T-cell (primary cell): ENCODE measurements at places on chromosomes 7 and 10.

GRCh38 chr7:22153432-22154142 lies 203.4 kb downstream of the RAPGEF5 start:
- DNase-seq = no peak

DNA sequence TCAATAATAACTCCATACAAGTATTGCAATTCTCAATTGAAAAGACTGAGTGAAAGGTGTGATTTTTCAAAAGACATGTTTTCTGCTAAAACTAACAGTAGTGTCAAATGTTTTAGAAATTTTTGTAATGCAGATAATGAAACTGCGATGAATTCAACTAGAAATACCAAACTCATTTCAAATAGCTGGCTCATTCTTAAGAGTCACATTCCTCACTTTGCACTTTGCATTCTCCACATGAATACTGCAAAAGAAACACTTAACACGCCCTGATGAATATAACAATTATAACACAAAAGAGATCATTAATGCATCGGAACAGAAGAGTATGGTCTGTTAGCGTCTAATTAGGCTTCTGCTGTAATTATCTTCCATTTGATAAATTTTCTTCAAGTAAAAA lies 15.5 kb upstream of the TSPAN12 start:
- no peak for DNase-seq

GRCh38 chr10:88254091-88254490 lies 329.0 kb downstream of the RNLS start:
- DNase-seq = no peak

DNA sequence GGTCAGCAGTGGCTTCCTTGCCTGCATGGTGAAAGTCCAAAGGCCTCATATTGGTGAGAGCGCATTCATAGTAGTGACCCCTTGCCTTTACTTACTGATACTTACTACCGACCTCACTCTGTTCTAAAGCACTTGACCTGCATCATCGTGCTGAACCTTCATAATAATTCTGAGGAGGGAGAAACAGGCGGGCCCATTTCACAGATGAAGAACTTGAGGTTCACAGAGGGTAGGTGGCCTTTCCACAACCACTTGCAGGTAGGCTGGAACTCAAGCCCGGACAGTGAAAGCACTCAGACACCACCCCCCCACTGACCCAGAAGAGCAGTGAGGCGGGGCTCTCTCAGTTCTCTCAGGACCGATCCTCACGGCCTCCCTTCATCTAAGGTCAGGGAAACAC lies 149.4 kb upstream of the CHST15 start:
- DNase-seq = no peak

GRCh38 chr10:123786306-123786705 lies 105.3 kb downstream of the CPXM2 start:
- no peak for DNase-seq

DNA sequence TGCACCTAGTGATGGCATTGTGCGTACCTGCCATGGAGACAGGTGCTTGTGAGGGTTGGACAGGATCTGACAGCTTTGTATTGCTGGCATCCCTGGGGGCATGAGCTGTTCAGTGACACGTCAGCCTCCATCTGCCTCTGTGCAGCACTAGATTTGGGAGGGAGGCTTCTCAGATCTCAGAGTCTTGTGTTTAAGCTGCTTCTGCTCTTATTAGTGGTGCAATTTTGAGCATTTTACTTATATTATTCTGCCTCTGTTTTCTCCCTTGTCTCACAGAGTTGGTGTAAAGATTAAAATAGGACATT lies 5.1 kb downstream of the ARHGAP22 start:
- no peak for DNase-seq

- no peak for DNase-seq
Observed at GRCh38 chr7:153524070-153524601, 528.1 kb upstream of the DPP6 start.

DNA sequence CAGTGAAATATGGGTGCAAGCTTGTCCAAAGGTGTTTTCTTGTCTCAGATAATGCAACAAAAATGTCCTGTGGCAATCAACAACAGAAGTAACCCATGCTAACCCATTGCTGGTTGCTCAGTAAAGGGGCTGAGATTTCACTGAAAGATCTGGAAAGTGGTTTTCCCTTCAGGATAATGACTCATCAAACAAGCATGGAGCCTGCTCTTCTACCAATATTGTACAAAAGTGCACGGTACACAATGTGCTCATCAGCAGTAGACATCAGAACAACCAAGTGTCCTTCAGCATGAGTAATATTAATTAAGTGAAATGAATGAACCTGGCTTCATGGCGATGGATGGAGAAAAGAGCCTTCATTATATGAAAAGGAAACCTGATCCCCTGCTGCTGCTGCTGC lies 287.1 kb upstream of the NEBL start:
- no peak for DNase-seq

DNA sequence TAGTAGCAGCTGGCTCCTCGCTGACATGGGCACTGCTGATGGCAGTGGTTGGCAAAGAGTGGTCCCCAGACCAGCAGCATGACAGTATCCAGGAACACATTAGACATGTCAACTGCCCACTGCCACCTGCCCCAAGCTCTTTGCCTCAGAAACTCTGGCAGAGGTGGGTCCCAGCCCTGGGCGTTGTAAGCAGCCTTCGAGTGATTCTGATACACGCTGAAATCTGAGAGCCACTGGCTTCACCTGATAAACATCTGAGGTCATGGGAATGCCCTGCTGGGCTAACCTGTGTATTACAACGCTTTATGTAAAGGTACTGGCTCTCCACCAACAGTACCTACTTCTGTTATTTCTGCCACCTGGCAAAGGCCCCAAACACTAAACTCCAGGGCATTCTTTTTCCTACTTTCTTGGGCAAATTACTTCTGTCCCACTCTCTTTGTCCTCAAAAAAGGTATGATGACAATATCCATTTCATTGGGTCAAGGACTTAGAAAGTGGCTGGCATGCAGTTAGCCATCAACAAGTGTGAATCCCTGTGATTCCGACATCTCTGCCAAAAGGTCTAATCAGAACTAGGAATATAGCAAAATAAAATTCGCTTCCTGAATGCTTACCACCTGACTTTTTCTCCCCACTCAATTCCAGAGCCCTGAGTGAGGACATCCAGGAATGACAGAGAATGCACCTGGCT lies 9.2 kb downstream of the SGMS1 start:
- DNase-seq = peak; percentile 4

DNA sequence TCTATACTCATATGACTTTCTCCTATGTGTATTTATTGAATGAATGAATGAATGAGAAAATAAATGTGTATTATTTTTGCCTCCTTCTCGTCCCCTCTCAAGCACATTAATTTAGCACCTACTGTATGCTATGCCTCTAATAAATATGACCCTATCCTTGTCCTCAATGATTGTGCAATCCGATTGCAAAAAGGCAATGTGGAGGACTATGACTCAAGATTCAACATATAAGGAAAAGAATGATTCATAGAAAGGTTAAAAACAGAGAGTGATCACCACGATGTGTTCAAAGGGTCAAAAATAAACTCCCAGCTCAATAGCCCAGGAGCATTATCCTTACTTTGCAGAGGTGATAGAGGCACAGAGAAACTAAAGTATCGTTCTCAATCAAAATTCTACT lies 322.8 kb upstream of the SORCS1 start:
- no peak for DNase-seq

DNA sequence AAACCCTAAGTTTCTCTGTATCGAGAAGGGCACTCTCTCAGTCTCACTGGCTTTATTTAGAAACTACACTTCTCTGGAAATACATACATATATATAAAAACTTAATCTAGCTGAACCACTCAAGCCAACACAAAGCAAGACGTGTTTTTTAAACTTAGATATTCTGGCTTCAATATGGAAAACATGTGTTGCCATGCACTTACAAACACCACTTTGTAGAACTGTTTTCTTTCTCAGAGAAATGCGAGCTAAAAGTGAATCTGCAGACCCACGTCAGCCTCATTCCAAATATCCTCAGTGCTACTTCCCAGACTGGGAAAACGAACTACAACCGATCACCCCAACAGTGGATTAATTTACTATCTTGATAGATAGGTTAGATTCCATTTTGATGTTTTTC lies 1.7 kb downstream of the CCDC3 start:
- no peak for DNase-seq

DNA sequence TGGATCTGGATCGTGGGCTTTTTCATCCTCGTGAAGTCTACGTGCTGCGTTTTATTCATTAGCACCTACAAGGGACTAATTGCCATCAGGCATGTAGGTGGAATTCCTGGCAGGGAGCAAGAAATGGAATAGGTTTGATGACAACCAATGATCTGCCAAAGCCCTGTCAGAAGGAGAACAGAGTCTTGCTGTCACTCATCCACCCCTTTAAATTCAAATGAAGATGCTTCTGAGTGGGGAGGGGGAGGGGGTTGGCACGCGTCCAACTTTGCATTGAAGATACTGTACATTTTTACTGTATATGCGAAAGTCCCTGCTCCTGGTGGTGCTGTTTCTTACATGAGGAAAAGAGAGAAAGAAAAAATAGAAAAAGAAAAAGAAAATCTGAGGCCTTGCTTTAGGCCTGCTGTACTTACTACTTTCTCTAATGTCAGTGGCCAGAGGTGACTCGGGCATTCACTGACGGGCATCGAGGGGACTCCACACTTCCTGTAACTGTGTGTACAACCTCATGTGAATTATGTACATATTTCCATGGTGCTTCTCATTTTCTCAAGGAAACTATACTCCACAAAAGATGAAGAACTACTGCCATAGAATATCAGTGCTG lies 569.1 kb downstream of the INHBA start:
- DNase-seq = no peak

DNA sequence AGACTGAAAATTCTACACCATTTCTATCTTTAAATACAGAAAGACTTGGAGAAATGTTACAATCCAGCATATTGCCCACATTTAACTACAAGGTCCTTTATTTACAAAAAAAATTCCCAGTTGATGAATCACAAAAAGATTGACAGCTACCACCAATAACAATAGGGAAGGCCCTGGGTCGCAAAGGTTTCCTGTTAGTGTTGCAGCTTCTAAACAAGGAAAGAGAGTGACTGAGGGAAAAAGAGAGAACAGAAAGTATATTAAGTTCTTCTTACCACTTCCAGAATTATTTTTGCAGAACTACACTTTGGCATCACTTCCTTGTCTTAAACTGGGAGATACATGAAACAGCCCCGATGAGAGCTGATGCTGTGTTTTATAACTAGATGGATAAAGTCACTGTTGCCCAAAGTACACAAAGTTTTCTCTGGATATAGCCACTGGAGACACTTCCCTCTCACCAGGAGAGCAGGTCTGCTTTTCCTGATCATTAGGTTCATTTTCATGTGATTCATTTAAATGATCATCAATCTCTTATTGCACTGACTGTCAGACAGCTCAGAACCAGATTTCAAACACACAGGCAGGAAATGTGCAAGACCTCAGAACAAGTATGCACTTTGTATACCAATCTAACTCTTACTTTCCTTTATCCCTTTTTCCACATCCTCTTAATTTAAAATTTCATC lies 57.0 kb downstream of the SHTN1 start:
- DNase-seq = no peak

GRCh38 chr7:24966802-24967201 lies 13.2 kb downstream of the OSBPL3 start:
- no peak for DNase-seq

- DNase-seq = no peak
Observed at GRCh38 chr10:89556600-89556999, 21.2 kb upstream of the SLC16A12 start.

DNA sequence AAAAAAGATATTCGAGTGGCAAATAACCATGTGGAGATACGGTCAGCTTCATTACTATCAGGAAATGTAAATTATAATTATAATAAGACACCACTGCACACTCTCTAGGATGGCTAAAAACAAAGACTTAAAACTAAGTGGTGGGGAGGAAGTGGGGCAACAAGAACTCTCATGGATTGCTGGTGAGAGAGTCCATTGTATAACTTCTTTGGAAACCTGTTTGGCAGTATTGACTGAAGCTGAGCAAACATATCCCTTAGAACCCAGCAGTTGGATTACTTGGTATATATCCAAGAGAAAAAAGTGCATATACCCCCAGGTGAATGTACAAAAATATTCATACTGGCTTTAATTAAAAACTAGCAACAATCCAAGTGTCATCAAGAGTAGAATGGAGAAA lies 133.7 kb upstream of the CTBP2 start:
- no peak for DNase-seq

GRCh38 chr10:25804505-25804904 lies 129.5 kb upstream of the MYO3A start:
- no peak for DNase-seq

GRCh38 chr10:114332301-114333192 lies 71.8 kb downstream of the AFAP1L2 start:
- DNase-seq = no peak

DNA sequence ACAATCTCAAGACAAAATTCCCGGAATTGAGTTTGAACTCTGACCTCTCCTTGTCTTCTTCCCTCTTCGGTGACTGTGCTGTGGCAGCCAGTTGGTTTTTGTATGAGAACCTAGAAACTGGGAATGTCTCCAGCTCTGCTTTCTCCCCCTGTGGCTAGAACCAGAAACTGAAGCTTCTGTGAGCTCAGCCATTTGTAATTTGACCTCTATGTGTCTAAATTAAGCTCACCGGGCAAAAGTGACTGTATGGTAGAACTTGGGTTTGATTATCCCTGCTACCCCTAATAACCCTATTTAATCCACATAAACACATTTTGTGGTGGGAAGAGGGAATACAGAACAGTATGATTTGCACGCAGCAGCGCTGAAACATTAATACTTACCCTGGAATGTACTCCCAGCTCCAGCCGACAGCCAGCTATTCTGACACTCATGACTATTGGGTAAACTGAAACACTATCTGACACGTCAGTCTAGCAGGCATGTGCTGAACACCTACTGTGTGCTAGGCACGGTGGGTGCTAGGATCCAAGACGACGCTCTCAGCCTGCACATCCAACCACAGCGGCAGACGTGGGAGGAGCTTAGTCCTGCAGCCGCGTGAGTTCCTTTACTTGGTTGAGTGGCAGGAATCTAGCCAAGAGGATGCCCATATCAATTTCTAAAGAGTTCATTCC lies 324.8 kb downstream of the SFMBT2 start:
- DNase-seq = no peak

DNA sequence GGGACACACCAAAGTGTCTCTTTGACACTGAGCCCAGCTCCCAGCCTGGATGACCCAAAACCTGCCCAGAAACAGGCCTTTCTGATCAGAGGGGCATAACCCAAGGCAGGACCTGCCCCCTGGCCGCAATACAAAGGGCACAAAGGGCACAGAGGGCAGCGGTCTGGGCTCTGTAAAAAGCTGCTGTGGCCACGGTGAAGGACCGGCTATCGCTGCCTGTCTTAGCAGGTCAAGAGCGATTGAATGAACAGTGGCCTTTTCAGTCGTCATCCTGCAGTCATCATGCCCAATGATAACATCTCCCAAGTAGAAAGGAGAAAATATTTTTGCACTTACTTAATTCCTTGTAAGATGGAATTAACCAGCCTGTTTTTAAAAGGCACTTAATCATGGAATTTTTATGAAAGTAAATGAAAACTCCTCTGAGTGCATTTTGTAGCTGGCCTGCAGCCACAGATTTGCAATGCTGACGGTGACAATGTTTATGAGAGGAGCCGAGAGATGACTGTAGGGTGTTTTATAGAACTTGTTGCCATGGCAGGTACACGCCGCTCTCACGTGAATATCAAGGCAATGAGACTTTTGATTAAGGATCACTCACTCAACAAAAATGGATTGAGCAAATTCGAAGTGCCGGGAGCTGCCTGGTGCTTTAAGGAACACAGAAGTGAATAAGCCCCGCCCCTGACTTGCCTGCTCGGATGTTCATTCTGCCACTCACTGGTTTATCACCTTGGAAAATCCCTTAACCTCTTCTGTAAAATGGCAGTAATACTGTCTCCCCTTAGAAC lies 47.3 kb upstream of the BHLHA15 start:
- DNase-seq = no peak
